Myometrial cell (primary cell): ENCODE measurements at places on chromosomes 7 and 10. TPM values are rescaled to one million over a fixed set of nuclear protein-coding genes. Genes with fewer than 3 reads are reported as not detected.

Gene SLC26A4
- under 0.01 and 0.18 TPM in 2 replicates for total RNA-seq

Gene PRPF18
- total RNA-seq = 16.1 and 20.9 TPM in 2 replicates

Gene TYW1B
- total RNA-seq = 0.53 and 1.4 TPM in 2 replicates

Gene STRIP2
- total RNA-seq = 5.8 and 6.1 TPM in 2 replicates

Gene MYL7
- total RNA-seq = not detected in 2 replicates

Gene CLRN3
- not detected in 2 replicates for total RNA-seq

Gene AMPH
- total RNA-seq = under 0.01 and 0.58 TPM in 2 replicates

Gene IFIT2
- 5.8 TPM in 2 replicates for total RNA-seq

Gene GGCT
- total RNA-seq = 42.5 and 45.8 TPM in 2 replicates

Gene PIP
- not detected in 2 replicates for total RNA-seq

Gene FXYD4
- not detected in 2 replicates for total RNA-seq

Gene SH2B2
- total RNA-seq = 1.8 and 4.3 TPM in 2 replicates

Gene BTBD16
- not detected in 2 replicates for total RNA-seq

Gene CCDC136
- total RNA-seq = 3.7 and 6.6 TPM in 2 replicates

Gene INA
- total RNA-seq = 1.2 and 1.7 TPM in 2 replicates

Gene TDRD1
- 0.35 TPM in 1 of 2 replicates, not detected in the other for total RNA-seq

Gene HECW1
- under 0.01 and 1.9 TPM in 2 replicates for total RNA-seq

Gene VAX1
- total RNA-seq = not detected in 2 replicates

Gene AKR1C3
- 4.6 and 7.4 TPM in 2 replicates for total RNA-seq

Gene UCN3
- not detected in 2 replicates for total RNA-seq
